ENCODE measurements at places on chromosomes 1 and 21.

GRCh38 chr1:41514381-41514780 lies 29.9 kb upstream of the EDN2 start:
- ATAC-seq: no peak

DNA sequence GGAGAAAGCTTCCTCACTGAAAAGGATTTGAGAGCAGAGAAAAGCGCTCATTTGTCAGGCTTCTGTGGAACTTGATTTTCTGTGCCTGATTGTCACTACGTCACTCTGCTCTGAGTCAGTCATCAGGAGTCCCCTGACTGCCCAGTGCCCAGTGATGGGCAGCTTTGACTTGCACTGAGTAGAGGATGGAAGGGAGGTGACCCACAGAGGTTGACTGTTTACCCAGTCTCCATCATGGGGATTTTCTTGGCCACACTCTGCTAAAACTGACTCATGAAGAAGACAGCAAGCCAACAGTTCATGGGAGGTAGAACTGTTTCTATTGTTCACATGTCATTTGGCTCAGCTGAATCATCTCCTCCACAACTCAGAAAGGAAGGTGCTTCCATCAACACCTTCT lies 82.1 kb upstream of the DUSP10 start:
- ATAC-seq: peak; percentile 92

DNA sequence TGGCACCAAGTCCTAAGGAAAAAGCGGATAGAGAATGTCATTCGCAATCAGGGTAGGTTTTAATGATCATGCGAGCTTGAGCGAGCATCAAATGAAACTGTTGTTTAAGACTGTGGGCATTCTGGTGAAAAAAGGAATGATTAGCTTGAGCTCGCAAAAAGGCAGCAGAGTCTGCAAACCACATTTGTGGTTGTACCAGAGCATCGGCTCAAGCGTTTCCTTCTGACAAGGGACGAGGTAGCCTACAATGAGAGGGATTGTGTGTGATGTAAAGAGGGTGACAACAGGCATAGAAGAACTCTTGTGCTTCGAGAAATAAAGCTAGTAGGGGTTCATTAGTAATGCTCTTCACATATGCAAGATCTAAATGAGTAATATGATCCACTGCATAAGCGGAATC lies 11.1 kb upstream of the CD48 start:
- peak; percentile 30 for ATAC-seq

GRCh38 chr1:23019863-23020625 lies 776 bp downstream of the KDM1A start:
- ATAC-seq: peak; percentile 2

- ATAC-seq: no peak
These were observed 6.3 kb downstream of the OR14I1 start for GRCh38 chr1:248696261-248696660.

- no peak for ATAC-seq
These were observed 242.5 kb upstream of the VAMP3 start for GRCh38 chr1:7528386-7529198.

DNA sequence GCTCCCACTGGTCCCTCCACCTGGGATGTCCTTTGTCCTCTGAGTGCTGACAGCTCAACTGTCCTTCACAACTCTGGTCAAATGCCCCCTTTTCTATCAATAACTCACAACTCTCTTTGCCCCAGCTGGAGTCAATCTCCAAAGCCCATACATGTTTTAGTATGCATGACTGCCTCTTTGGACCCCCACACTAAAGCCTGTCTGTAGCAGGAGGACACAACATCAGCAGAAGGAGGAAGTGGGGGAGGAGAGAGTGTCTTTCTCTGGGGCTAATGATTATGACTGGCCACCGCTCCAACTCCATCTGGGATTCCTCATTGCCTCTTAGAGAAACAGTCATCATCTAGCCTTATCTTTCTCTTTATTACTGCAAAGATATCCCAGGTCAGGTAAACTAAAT lies 186.6 kb upstream of the FGGY start:
- no peak for ATAC-seq

DNA sequence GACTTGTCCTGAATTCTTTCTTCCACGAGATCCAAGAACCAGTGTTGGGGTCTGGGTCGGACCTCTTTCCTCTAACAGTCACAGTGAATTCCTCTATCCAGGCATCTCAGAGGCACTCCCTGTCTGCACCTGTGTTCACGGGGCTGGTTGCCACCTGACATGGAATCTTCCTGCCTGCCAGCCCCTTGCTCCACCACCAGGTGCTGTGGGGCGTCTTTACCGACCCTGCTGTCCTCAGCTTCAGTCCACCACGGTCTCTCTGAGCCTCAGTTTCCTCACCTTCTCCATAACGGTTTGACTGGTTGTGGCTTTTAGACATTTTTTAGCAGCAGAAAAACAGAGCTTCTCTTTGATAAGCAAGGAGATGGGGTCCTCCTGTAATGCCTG lies 62.7 kb downstream of the SDC3 start:
- no peak for ATAC-seq

DNA sequence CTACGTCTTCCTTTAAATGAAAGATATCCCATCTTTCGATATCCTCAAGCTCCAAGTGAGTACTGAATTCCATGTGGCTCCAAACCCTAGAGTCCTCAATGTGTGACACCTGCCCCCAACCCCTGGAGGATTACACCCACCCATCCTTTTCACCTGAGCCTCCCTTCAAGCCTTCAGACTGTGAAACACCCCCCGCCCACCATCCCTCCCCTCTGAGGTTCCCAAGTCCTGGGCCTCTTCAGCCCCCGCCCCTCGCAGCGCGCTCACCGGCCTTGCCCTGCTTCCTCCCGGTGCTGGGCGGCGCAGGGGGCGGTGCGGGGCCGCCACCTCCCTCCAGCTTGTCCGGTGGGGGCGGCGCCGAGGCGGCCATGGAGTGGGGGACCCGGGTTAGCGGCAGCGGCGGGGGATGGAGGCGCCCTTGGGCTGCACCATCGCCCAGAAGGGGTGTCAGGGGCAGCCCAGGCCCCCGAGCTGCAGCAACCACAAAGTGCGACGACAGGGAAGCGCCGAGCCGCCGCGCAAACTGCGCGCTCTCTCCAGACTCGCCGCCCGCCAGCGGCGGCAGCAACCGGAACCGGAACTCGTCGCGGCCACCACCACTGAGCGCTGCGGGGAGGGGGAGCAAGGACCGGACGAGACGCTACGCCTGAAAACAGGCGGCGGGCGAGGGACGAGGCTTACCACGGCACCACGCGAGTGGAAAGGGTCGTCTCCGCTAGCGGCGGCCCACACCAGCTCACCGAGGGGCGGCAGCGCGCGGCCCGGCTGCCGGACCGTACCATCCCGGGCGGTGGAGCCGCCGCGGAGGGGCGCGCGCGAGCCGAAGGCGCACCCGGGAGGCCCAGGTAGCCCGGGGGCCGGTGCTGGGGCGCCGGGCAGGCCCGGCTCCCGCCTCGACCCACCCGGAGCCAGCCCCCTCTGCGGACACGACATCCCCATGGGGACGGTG lies at the start of gene PYGO2:
Gene PYGO2, minus strand, starts transcription at position 576 of the 949 bp plus-strand sequence. Its CDS starts 206 bp downstream, at position 370.
- ATAC-seq: peak; percentile 86

DNA sequence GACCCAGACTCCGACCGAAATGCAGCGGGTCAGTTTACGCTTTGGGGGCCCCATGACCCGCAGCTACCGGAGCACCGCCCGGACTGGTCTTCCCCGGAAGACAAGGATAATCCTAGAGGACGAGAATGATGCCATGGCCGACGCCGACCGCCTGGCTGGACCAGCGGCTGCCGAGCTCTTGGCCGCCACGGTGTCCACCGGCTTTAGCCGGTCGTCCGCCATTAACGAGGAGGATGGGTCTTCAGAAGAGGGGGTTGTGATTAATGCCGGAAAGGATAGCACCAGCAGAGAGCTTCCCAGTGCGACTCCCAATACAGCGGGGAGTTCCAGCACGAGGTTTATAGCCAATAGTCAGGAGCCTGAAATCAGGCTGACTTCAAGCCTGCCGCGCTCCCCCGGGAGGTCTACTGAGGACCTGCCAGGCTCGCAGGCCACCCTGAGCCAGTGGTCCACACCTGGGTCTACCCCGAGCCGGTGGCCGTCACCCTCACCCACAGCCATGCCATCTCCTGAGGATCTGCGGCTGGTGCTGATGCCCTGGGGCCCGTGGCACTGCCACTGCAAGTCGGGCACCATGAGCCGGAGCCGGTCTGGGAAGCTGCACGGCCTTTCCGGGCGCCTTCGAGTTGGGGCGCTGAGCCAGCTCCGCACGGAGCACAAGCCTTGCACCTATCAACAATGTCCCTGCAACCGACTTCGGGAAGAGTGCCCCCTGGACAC lies 534 bp downstream of the C1orf56 start:
- peak; percentile 67 for ATAC-seq

GRCh38 chr1:202603435-202603834 lies 106.8 kb downstream of the SYT2 start:
- no peak for ATAC-seq

GRCh38 chr1:112911506-112912220 lies 44.3 kb downstream of the SLC16A1 start:
- ATAC-seq: no peak

DNA sequence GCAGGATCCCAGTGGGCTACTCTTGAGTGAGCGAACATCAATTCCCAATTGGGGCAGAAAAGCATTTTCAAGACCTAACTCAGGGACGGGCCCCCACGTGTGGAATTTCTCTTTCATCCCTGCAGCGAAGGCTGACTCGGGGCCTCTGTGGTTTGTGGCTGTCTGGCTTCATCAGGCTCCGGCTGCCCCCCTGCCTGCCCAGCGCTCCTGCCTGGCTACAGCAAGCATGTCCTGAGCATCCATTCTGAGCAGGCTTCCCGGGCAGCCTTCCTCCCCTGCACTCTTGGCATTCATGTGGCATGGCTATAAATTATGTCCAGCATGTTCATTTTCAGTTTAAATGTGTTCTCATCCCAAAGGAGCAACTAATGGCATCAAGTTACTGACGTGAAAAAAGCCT lies 588.1 kb downstream of the KIF26B start:
- no peak for ATAC-seq
